Neural crest cell (in vitro differentiated cells): ENCODE measurements at places on chromosomes 1 and 21.

DNA sequence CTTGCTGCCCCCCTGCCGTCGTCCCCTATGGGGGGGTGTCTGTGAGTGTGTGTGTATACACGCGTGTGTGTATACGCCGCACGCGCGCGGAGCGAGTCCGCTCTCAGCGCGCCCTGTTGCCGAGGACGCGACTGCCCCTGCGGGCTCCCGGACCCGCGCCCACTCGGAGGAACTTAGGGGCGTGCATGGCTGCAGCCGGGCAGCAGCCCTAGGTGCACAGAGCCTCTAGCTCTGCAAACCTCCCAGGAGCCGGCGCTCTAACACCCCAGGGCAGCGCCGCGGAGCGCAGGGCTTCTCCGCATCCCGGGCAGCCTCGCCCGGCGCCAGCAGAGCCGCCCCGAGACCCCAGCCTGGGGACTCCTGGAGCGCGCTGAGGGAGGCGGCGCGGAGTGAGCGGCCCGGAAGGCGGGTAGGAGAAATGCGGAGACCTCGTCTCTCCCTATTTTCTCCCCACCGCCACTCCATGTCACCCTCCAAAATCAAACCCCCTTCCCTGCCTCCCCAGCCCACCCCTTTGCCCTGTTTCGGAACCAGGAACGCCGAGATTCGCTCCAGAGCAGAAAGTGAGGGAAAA, 574 bp downstream of the ITPKB start:
- peak; percentile 36 for DNase-seq

GRCh38 chr1:247112479-247112781, 8.3 kb upstream of the ZNF669 start:
- DNase-seq, result no peak

DNA sequence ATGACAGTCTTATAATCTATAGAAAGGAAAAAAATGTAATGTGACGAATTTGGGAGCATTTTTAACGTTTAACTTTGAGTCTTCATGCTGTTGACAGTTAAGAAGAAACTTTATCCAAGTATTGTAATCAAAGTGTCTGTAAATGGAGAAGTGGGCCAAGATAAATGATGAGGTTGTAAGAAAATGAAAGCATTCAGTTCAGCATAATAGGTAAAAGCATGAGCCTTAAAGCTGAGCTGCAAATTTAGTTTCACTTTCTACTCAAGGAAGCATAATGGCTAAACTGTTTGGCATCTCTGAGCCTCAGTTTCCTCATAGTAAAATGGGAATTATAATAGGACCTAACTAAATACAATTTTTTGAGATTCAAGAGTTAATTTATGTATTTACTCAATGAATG, 1554.8 kb downstream of the KCNT2 start:
- DNase-seq, result no peak

GRCh38 chr1:154427173-154428139, 22.3 kb downstream of the IL6R start:
- no peak for DNase-seq

GRCh38 chr1:3036447-3037280, 15.4 kb downstream of the ACTRT2 start:
- DNase-seq, result no peak

DNA sequence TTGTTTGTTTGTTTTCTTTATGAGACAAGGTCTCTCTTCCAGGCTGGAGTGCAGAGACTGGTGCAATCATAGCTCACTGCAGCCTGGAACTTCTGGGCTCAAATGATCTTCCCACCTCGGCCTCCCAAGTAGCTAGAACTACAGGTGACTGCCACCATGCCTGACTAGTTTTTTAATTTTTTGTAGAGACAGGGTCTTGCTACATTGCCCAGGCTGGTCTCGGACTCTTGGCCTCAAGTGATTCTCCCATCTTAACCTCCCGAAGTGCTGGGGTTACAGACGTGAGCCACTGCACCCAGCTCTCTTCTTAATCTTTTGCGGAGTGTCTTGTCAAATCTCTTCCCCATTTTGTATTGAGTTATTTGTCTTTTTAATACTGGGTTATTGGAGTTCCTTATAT, 32.6 kb upstream of the PARP1 start:
- no peak for DNase-seq

- no peak for DNase-seq
These were observed 28.4 kb downstream of the CD48 start for GRCh38 chr1:160682983-160683865.

DNA sequence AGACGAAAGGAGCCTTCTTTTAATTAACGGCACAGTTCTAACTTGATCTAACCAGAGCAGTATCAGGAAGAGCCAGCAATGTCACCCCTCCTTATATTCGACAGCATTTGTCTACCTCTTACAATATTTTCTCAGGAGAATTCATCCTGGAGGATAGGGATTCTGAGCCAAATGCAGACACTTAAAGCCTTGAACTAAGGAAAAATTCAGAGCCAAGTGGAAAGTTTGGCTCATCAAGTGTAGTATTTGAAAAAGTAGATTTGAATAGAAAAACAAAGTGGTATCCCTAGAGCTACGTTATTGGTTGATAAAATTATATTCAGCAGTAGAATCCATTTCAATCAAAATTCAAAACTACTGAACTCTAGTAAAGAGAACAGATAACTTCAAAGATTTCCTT, 732.0 kb upstream of the ADGRL2 start:
- no peak for DNase-seq

GRCh38 chr1:8409106-8409505, 91.2 kb downstream of the SLC45A1 start:
- DNase-seq, result no peak

GRCh38 chr1:84737590-84737989, 47.3 kb upstream of the SSX2IP start:
- no peak for DNase-seq

DNA sequence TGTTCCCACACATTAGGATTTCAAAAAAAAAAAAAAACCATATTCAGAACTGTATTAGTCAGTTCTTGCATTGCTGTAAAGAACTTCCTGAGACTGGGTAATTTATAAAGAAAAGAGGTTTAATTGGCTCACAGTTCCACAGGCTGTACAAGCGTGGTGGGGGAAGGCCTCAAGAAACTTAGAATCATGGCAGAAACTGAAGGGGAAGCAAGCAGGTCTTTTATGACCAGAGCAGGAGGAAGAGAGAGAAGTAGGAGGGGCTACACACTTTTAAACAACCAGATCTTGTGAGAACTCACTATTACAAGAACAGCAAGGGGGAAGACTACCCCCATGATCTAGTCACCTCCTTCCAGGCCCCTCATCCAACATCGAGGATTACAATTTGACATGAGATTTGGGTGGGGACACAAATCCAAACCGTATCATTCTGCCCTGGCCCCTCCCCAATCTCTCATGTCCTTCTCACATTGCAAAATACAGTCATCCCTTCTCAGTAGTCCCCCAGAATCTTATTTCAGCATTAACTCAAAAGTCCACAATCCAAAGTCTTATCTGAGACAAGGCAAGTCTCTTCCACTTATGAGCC, 51.8 kb downstream of the POU2F1 start:
- no peak for DNase-seq

DNA sequence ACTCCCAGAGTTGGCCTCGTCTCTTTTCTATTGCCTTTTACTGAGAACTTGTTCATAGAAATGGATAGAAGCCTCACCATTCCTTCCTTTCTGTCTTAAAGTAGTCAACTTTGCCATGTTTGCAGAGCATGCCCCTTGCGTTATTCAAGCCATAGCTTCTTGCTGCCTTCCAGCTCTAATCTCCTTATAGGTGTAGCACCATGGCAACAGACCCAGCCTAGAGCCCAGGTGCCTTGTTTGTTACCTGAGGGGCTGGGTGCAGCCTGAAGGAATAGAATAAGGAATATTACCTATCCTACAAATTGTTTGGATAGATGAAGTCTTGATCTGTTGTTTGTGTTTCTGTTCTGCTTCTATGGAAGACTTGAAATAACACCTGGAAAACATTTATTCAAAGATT, 59.9 kb downstream of the CLEC20A start:
- DNase-seq, result no peak

- DNase-seq, result no peak
These were observed 203.9 kb upstream of the PROX1 start for GRCh38 chr1:213783893-213784292.

DNA sequence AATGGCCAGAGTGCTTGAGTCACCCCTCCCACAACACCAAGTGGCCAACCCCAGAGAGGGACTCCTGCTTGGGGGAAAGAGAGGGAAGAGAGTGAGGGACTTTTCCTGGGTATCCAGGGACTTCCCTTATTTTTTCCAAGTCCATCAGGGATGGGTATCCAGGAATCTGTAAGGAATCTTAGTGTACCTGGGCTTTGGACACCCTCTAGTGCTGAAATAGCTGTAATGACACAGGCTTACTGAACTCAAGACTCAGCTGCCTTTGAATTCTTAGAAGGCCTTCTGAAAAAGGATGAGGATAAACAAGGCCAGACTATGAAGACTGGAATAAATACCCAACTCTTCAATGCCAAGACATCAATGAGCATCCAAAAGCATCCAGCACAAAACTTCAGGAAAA, 12.0 kb downstream of the TSHB start:
- no peak for DNase-seq

DNA sequence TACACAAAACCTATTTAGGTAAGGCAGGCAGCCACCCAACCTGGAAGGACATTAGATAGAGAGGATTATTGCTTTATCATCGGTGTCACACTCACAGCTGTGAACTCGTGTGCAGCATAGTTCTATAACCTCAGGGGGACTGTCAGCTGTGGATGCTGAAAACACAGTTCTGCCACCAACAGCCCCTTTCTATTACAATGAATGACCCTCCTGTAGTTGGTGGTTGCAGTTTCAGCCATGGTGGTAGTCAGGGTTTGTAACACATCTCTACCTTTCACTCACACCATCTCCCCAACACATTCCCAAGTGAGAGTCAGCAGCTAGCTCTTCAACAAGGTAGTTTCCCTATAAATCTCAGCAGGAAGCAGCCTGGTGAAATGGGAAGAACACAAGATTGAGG, 136.8 kb downstream of the ZC3H11B start:
- no peak for DNase-seq

DNA sequence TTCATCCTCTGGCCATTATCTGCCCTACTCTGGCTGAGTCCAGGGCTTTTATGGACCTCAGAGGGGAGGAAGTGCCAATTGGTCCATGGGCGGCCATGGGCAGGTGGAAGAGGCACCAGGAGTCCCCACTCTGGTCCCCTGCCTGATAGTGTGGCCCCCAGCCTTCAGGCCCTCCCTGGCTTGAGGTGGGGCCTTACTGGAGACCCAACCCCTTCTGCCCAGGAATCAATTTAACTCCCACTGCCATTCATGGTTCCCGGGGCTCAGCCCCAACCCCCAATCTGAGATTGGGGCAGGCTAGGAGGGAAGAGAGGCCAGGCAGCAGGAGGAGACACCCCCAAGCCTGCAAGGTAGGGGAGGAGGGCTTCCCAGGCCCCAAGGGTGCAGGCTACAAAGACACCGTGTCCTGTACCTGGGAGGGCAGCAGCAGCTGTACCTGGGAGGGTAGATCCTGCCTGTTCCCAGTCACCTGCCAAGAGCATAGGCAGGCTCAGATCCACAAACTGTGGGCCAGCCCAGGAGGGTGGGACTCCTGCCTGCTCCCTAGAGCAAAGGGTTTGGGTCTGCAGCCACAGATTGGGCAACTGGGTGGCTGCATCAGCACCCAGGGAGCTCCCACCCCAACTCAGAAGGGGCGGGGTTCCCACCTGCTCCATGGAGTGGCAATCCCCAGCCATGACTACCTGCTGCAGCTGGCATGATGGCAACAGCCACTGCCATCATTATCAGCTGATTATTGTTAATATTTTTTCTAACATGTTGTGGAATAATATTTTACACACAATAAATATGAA, 1044.1 kb upstream of the B3GALT2 start:
- no peak for DNase-seq

GRCh38 chr1:221309723-221310122, 430.5 kb downstream of the HLX start:
- DNase-seq, result no peak

DNA sequence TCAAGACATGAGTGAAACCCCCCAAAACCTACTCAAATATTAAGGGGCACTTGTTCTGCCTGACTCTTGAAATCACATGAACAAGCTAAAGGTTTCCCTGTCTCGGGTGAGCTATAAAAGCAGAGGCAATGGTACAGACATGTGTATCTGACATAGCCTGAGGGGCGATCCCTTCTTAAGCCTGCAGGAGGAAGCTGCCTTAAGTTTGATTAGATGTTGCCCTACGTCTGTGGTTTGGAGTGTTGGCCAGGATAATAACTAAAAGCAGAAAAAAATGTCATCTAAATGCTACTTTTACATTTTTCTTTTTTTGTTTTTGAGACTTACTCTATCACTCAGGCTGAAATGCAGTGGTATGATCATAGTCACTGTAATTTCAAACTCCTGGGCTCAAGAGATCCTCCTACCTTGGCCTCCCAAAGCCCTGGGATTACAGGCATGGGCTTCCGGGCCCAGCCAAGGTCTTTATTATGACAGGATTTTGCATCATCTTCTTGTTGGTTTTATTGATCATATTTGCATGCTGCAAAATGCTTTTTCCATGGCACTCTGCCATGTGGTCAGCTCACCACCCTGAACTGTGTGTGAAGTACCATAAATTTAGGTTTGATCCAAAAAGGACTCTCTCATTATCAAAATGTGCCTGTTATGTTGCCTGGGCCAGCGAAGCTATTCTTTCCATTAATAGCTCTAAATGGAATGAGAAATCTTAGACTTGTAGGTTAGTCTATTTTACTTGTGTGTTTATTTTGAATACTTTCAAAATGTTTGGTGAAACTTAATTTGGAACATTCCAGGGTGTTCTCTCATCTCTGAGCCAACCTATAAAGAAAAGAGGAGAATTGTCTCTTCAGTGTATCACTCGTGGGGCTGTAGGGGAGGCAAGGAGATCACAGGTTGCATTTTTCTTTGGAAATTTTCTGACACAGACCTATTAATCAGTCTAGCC, 15.0 kb upstream of the HMGN1 start:
- DNase-seq, result no peak

- DNase-seq, result no peak
These were observed 23.8 kb downstream of the MACF1 start for GRCh38 chr1:39228252-39228651.

DNA sequence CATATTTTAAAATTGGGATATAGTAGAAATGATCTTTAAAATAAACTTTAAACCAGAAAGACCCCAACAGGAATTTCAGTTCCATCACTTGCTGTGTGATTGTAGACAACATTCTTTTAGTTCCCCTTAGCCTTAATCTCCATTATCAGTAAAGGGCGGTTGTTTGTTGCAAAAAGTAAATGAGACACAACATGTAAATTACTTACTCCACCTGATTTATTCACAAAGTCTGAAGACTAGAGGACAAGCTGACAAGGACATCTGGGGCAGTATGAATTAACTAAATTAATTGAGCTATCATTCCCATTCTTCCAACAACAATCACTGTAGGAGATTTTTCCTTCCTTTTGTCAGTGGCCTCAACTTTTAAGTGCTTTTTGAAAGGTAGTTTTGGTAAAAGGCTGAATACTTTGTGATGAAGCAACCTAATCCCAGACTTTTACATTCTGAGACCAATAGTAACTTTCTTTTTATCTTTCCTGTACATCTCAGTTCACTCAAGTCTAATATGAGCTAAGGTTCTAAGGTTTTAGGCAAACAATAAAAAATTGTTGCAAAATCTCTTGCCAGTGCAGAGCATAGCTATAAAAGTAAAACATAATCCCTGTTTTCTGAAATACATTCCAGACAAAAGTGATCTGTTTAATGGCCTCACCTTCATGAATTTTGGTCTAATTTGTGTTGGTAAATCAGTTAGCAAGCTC, 6.2 kb downstream of the SLC19A2 start:
- DNase-seq, result no peak

GRCh38 chr1:28642056-28642846, 616 bp downstream of the TAF12 start:
- DNase-seq, result peak; percentile 6
